ENCODE measurements at places on chromosomes 5 and 9. TPM values are rescaled to one million over a fixed set of nuclear protein-coding genes. Genes with fewer than 3 reads are reported as not detected.

DNA sequence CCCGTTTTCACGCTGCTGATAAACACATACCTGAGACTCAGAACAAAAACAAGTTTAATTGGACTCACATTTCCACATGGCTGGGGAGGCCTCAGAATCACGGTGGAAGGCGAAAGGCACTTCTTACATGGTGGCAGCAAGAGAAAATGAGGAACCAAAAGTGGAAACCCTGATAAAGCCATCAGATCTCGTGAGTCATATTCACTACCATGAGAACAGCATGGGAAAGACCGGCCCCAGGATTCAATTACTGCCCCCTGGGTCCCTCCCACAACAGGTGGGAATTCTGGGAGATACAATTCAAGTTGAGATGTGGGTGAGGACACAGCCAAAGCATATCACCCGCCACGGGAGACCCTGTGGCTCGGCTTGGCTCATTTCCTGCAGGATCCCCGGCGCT lies 20.2 kb downstream of the EXD3 start:
- no peak overlapping the region for H3K27ac ChIP-seq
- no peaks in the 10 kb centered on the region for H3K36me3 ChIP-seq
- DNase-seq = no peak

The FOXD4 gene
- total RNA-seq = not detected

The TMEM232 gene
- total RNA-seq = not detected

GRCh38 chr5:157558041-157558595 lies 17.5 kb downstream of the ADAM19 start:
- no peaks in the 10 kb centered on the region for H3K36me3 ChIP-seq
- peaks cover 66% of the 10 kb centered on the region for H3K4me1 ChIP-seq
- no peaks in the 10 kb centered on the region for H3K27me3 ChIP-seq

The OLFM1 gene
- total RNA-seq = 24.5 TPM

DNA sequence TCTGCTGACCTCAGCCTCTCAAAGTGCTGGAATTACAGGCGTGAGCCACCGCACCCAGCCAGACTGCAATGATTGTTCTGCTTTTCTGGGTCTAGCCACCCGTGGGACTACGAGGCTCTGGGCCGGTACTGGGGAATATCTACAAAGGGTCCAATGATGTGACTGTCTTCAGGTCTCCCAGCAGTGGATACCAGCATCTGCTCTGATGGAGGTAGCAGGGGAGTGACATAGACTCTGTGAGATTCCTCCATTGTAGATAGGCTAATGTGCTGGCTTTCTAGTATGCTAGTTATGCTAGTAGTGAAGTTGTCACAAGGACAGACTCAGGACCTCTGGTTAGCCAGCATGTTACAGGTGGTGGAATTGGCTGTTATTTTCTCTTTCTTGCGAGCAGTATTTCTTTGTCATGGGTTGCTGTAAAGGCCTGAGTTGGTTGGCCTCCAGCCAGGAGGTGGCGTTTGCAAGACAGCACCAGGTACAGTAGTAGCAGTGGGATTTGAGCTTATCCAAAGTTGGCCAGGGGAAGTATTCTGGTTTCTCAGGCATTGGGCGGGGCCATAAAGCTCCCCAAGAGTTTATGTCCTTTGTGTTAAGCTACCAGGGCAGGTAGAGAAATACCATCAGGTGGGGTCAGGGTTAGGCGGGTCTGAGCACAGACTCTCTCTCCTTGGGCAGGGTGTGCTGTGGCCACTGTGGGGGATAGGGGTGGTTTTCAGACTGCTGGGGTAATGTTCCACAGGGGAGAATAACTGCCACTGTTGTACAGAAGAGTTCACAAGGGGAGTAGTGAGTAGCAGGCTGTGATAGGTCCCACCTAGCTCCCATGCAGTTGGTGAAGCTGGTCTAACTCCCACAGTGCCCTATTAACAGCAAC lies 105.2 kb downstream of the SGCD start:
- H3K4me1 ChIP-seq = no peaks in the 10 kb centered on the region
- H3K4me3 ChIP-seq = no peak overlapping the region
- no peaks in the 10 kb centered on the region for H3K36me3 ChIP-seq
- H3K27ac ChIP-seq = no peak overlapping the region
- DNase-seq = no peak

The ZNF454 gene
- 2.2 TPM for total RNA-seq

The GMCL2 gene
- total RNA-seq = not detected

- no peaks in the 10 kb centered on the region for H3K36me3 ChIP-seq
- no peak for DNase-seq
- H3K4me1 ChIP-seq = no peaks in the 10 kb centered on the region
- no peak overlapping the region for H3K27ac ChIP-seq
These were observed 85.7 kb upstream of the FBXL17 start for GRCh38 chr5:108467563-108467962.

GRCh38 chr5:115586525-115587146 lies 15.6 kb downstream of the TICAM2 start:
- H3K4me3 ChIP-seq = no peak overlapping the region
- H3K27ac ChIP-seq = no peak overlapping the region
- H3K36me3 ChIP-seq = no peaks in the 10 kb centered on the region
- DNase-seq = no peak
- no peaks in the 10 kb centered on the region for H3K4me1 ChIP-seq

The XRCC4 gene
- 11.1 TPM for total RNA-seq

The OR1J1 gene
- not detected for total RNA-seq

- no peak overlapping the region for H3K4me3 ChIP-seq
- H3K4me1 ChIP-seq = no peaks in the 10 kb centered on the region
- no peak for DNase-seq
- no peaks in the 10 kb centered on the region for H3K36me3 ChIP-seq
These were observed 10.4 kb downstream of the DNAH5 start for GRCh38 chr5:13934125-13934524.

DNA sequence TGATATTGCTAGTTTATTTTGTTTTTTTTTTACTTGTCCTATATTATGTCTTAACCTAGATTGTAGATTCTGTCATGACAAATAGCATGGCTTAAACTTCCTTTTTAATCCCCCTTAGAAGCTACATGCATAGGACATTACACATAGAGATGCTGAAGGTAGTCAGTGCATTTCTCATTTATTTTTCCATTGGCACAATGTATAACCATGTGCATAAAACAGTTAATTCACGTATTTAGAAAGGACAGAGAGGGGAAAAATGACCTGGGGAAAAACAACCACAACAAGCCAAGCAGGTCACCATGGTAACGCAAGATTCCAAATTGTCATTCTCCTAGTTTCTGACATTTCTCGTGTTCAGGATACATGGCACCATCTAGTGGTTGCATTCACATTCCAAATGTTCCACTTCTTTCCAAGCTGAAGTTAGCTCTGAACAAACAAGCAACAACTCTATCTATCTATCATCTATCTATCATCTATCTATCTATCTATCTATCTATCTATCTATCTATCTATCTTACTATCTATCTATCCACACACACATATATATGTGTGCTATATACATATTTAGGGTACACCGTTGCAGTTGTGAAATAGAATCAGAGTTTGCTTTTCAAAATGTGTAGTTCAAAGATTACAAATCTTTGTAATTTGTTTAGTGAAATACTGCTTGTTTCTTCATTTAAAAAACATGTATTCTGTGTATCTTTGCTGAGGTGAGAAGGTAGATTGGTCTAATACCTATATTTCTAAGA lies 487.2 kb upstream of the ST8SIA4 start:
- H3K27ac ChIP-seq = no peak overlapping the region
- H3K4me1 ChIP-seq = no peaks in the 10 kb centered on the region
- DNase-seq = no peak
- H3K4me3 ChIP-seq = no peak overlapping the region
- no peaks in the 10 kb centered on the region for H3K27me3 ChIP-seq

GRCh38 chr5:154916874-154917273 lies 21.1 kb downstream of the GEMIN5 start:
- no peak overlapping the region for H3K27ac ChIP-seq
- peaks cover 34% of the 10 kb centered on the region for H3K36me3 ChIP-seq
- no peaks in the 10 kb centered on the region for H3K4me1 ChIP-seq
- no peaks in the 10 kb centered on the region for H3K27me3 ChIP-seq

DNA sequence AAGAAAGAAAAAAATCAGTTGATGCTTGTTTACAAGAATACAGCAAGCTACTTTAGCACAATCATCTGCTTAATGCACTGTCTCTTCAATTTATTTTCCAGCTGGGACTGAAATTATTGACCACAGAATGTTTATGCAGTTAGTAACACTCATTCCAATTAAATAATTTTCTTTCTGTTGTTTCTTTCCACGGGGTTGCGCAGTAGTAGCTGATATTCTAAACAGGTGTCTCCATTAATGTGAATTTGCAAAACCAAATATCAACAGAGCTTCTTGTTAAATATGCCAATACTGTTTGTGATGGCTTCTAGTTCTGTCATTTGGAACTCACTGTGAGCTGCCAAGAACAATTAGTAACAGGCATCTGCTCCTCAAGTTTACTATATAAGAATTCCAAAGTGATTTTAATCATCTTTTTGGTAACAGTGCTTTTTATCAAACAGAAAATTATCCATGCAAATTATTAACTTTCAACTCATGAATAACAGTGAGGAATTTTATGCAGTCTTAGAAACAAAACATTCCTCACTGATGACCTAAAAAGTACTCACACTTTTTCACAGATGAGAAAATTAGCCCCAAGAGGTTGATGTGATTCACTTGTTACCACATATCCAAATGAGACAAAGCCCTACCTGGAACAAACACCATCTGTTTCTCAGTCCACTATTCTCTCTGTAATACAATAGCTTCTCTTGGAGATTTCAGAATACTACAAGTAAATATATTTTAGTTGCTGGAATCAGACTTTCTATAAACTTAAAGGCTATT lies 567.6 kb upstream of the RGMB start:
- no peak for DNase-seq
- H3K36me3 ChIP-seq = no peaks in the 10 kb centered on the region
- H3K27ac ChIP-seq = no peak overlapping the region
- H3K27me3 ChIP-seq = no peaks in the 10 kb centered on the region
- H3K4me3 ChIP-seq = no peak overlapping the region

The HNRNPA0 gene
- 14.9 TPM for total RNA-seq

The PCDHA11 gene
- 0.21 TPM for total RNA-seq

The HMMR gene
- 1.1 TPM for total RNA-seq

GRCh38 chr9:84323858-84324257 lies 16.7 kb downstream of the SLC28A3 start:
- H3K36me3 ChIP-seq = no peaks in the 10 kb centered on the region
- no peaks in the 10 kb centered on the region for H3K4me1 ChIP-seq
- no peak overlapping the region for H3K27ac ChIP-seq
- no peak for DNase-seq
- H3K4me3 ChIP-seq = no peak overlapping the region
- no peaks in the 10 kb centered on the region for H3K27me3 ChIP-seq

- no peaks in the 10 kb centered on the region for H3K36me3 ChIP-seq
- no peak overlapping the region for H3K4me3 ChIP-seq
These were observed 14.7 kb upstream of the SAP30L start for GRCh38 chr5:154430961-154431630.

The ZNF483 gene
- total RNA-seq = 9.7 TPM
